ENCODE measurements at places on chromosomes 5 and 9. TPM values are rescaled to one million over a fixed set of nuclear protein-coding genes. Genes with fewer than 3 reads are reported as not detected.

NTRK2 gene
- 66.0 TPM for total RNA-seq

ZNF169 gene
- 9.1 TPM for total RNA-seq

TNFSF15 gene
- 5.8 TPM for total RNA-seq

NR5A1 gene
- total RNA-seq, result 0.12 TPM

TRIM32 gene
- 17.6 TPM for total RNA-seq

SHOC1 gene
- 1.2 TPM for total RNA-seq

LCN2 gene
- 7.1 TPM for total RNA-seq

PHYHD1 gene
- 41.6 TPM for total RNA-seq

Measured in metanephros (tissue), 2 donors.